Stimulated activated CD4-positive, alpha-beta T cell treated with anti-CD3 and anti-CD28 coated beads, Interleukin-1b, Interleukin-23, amount 100 ng/mL, for 1 hour (primary cell): ENCODE measurements at places on chromosomes 2 and 18.

DNA sequence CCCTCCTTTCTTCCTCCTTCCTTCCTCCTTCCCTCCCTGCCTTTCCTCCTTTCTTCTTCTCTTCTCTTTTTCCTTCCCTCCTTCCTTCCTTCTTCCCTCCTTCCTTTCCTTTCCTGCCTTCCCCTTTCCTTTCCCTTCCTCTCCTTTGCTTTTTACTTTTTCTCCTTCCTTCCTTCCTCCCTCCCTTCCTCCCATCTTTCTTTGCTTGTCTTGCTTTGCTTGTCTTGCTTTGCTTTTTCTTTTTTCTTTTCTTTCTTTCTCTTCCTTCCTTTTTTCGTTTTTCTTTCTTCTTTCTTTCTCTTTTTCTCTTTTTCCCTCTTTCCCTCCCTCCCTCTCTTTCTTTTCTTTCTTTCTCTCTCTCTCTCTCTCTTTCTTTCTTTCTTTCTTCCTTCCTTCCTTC is 113.0 kb downstream of the NYAP2 start:
- DNase-seq, result no peak

GRCh38 chr2:64854773-64855237 is 134.4 kb upstream of the SLC1A4 start:
- DNase-seq, result no peak

DNA sequence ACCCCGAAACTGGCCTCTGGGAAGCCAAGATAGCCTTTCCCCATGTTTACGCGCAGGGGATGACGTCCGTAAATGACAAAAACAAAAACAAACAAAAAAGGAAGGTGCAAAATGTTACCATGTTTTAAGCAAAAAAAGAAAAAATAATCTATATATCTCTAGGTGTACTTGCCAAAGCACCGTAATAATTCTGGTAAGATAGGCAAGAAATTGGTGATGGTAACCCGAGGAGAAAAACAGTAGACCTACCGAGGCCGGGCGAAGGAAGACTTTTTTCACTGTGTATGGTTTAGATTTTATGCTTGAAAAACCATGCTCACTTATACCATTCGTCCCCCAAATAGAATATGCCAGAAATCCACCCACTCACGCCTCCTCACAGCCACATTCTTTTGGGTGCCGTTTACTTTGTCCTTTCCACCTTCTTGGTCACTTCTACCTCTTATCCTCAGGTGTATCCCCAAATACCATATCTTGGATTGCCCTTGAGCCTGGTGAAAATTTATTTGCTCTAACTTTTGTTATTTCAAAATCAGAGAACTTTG is 8.0 kb downstream of the GATA6 start:
- no peak for DNase-seq

- no peak for DNase-seq
Observed at GRCh38 chr18:57805117-57805516, 2.0 kb upstream of the ATP8B1 start.

- no peak for DNase-seq
Observed at GRCh38 chr2:142822190-142822589, 55.3 kb upstream of the KYNU start.

DNA sequence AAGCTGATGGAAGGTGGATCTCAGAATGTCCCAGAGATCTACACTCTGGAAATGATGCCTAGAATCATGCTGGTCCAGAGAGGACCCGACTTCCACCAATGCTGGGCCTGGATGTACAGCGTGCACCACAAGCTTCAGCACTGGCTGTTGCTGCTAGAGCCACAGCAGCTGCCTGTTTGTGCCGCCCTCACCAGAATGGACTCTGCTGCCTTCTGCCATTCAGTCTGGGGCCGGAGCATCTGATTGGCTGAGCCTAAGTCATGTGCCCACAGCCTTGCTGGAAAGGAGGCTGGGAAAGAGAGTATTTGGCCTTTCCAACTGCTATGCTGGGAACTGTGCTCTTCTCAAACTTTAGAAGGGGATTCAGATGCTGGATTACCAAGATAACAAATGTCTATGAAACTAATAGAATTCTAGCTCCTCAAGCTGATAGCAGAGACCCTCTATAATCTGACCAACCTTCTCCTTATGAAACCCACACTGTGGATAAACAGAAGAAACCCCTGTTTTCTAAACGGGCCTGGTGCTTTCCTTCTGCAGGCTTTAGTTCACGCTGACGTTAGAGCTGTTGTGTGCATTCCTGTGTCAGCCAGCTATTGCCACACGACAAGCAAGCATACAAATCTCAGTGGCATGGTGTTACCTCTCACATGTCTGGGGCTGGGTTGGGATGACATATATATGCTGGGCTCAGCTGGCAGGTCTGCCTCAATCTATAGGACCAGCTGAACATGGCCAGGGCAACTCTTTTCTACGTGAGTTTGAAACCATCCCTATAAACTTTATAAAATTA is 4.1 kb upstream of the LOXHD1 start:
- DNase-seq, result no peak

- no peak for DNase-seq
Observed at GRCh38 chr2:208006337-208006736, 19.0 kb downstream of the PLEKHM3 start.

- no peak for DNase-seq
Observed at GRCh38 chr2:36708041-36708741, 11.7 kb downstream of the VIT start.

DNA sequence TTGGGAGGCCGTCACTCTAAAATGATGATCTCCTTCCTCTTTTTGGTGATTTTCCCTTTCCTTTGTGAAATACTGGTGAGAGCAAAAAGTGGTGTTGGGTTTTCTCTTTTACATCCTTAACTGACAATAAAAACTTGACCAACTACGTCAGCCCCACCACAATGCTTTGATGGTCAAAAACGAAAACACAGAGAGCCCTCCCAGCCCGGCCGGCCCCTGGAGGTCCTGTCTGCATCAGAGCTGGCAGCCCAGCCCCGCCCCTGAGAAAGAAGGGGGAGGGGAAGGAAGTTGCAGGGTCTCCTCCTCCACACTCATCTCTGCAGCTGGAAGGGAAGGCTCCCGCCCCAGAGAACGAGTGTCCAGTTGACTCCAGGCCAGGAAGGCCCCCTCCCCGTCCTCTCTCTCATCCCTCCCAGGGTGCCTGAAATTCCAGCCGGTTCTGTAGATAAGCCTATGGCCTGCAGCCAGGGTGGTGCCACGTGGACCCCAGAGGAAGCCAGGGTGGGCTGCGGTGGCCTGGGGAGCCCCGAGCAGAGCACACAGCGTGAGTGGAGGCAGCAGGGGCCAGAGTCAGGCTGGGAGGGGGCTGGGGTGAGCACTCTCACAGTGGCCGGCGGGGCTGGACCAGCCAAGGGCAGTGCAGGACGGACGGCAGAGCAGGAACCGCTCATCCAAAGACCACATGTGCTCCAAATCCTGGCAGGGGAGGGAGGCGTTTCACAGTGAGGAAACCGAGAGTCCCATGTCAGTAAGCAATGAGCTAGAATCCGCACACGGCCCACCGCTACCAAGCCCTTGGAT is 19.8 kb downstream of the BIN1 start:
- no peak for DNase-seq

- no peak for DNase-seq
Observed at GRCh38 chr2:85959826-85960225, 71.0 kb upstream of the ST3GAL5 start.

DNA sequence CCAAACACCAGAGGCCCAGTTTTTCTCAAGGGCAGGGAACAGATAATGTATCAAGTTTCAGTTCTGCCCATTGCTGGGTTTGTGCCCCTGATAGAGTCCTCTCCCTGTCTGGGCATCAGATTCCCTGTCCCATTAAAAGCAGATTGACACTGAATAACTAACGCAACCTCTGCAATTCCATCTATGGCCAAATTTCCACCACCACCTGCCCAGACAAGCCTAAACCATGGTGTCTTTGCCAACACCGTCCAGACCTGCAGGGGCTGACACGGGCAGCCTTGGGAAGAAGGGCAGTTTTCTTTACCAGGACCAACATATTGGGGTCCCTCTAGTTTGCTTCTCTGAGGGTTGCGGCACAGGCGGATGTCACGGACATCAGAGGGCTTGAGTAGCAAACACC is 26.4 kb upstream of the PAX8 start:
- DNase-seq, result no peak

- DNase-seq, result no peak
Observed at GRCh38 chr2:70916291-70916690, 19.4 kb upstream of the ATP6V1B1 start.

- no peak for DNase-seq
Observed at GRCh38 chr18:23569299-23570063, 16.8 kb downstream of the NPC1 start.

DNA sequence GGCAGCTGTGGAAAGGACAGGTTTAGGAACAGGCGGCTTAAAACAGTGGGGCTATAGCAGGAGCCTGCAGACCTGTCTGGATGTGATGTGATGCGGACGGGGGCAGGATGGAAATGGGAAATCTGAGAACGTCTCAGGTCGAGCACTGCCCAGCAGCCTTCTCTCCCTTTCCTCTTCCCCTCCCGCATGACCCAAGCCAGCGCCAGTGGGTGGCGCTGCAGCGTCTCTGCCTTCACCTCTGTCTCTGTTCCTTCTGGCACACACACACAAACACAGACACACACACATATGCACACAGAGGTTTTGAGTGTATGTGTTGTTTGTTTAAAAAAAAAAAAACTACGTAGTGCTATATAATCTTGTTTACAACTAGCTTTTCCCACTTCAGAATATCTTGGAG is 82.0 kb upstream of the SLC66A3 start:
- DNase-seq, result no peak

- no peak for DNase-seq
Observed at GRCh38 chr18:24915547-24915946, 436.4 kb downstream of the ZNF521 start.

- no peak for DNase-seq
Observed at GRCh38 chr2:88329815-88330603, 122.5 kb downstream of the FOXI3 start.

DNA sequence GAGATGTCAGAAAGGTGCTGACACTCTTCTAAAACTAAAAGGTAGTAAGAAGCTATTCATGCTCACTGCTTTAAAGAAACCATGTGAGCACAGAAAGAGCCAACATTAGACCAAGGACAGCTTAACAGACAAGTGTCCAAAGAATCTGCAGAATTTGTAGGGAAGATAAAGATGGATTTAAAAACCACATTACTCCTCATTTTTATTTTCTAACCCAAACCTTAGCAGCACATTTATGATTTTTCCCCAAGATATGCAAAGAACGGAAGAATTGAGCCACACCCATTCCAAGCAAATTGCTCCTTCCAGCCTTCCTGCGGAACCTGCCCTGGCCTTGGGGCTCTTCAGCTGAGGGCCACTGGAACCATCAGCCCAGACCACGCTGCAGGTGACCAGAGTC is 26.9 kb downstream of the MBP start:
- DNase-seq, result no peak

DNA sequence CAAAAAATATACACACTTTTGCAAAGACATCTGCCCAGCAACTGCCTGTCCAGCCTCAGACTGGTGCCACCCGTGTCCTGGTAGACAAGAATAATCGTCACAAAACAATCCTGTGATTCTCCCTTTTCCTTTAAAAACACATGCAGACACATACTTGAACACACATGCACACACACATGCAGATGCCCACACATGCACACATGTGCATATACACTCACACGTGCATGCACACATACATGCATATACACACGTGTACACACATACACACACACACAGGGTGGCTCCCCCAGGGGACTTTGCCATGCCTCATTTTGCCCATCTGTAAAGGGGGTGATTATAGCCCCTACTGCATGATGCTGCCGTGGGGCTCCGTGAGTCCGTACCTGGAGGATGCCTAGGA is 24.9 kb upstream of the ALPP start:
- DNase-seq, result no peak

- DNase-seq, result no peak
Observed at GRCh38 chr2:128817171-128817570, 498.5 kb upstream of the HS6ST1 start.

DNA sequence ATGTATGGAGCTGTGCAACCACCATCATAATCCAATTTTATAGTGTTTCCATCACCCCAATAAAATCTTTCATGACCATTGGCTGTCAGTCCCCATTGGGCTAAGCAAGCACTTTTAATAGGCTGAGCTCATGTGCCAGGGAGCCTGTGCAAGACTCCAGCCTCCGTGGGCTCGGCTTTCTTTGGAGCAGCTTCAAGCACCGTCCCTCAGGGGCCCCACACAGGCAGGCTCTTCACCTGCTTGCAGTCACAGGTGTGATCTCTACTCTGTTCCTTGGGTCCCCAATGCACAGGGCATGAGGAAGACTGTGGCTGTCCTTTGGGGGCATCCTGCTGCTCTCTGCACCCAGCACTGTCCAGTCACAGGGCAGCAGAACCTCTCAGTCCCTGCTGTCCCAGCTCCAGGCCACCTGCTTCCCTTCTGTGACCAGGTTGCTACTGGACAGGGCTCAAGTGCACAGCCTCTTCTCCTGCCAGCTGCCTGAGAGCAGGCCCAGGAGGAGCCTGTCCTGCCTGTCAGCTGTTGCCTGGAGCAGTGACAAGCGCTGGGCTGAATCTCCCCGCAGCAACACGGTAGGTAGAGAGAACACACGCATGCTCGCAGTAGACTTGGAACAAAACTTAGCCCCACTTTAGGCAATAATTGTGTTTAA is 40.7 kb upstream of the TMEM131 start:
- no peak for DNase-seq

DNA sequence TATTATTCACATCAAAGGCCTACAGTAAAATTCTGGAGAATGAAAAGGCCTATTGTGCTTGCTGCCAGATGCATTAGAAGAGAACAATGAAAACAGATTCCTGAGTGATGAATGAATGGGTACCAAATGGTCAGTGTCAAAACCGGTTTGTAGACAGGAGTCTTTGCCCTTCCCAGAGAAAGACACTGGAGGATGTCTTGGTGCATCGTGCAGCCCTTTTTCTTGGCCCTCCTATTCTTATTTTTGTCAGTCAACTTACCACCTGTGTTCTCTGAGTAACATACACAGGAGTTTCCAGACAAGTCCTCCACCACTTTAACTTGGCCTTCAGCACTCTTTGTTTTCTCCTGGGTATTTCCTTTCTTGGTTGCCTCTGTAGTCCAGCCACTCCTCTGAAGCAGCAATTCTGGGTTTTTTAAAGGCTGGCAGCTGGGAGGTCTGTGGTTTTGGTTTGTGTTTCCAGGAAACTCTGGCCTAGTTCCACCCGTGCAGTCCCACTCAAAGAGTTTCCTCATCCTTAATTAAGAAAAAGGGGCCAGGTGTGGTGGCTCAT is 29.4 kb downstream of the PSTPIP2 start:
- no peak for DNase-seq

GRCh38 chr2:65358678-65359400 is 73.6 kb downstream of the SPRED2 start:
- DNase-seq, result no peak

DNA sequence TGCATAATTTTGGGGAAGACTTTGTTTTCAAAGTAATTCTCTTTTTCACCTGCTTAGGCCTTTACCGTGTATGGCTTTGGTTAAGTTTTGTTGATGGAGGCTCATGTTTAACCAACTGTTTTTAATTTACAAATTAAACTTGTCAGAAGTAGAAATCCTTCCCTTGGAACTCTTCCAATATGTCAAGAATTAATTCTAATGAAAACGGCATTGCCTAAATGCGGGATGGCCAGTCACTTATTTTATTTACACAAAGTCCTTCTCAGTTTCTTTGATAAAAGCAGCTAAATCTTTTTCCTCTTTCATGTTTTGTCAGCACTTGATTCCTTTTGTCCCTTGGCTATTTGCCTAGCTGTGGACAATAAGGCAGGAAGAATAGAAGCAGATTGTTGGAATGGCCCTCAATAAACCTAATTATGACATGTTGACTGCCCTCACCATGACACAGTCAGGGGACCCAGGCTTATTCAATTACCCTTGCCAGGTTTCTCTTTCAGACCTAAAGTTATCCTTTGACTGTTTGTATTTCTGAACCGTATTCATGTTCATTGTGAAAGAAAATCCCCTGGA is 26.3 kb downstream of the PAX3 start:
- no peak for DNase-seq

GRCh38 chr2:16288371-16289112 is 348.2 kb downstream of the MYCN start:
- DNase-seq, result no peak
